ENCODE measurements at places on chromosomes 1 and 21. TPM values are rescaled to one million over a fixed set of nuclear protein-coding genes. Genes with fewer than 3 reads are reported as not detected.

DNA sequence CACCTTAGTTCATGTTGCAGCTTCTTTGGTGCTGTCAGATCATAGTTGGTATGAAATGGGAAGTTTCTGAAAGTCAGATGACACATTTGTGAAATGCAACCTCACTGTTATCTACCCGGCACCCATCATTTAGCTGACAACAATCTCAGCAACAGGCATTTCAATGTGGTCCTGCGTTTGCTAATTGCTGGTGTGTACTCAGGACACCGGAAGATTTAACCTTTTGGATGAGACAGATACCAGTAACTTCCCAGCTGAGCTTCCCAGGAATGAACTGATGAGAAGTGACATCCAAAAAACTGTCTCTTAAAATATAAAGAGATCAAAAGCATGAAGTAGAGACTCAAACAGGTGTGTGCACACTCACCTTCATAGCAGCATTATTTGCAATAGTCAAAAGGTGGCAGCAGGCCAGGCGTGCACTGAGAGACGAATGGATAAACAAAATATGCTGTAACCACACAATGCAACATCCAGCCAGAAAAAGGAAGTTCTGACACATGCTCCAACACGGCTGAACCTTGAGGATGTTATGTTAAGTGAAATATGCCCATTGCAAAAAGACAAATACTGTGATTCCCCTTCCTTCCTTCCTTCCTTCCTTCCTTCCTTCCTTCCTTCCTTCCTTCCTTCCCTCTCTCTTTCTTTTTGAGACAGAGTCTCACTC is 7.9 kb upstream of the CLDN14 start:
- no peaks in the 10 kb centered on the region for H3K27me3 ChIP-seq
- DNase-seq = no peak
- H3K27ac ChIP-seq = no peak overlapping the region
- peaks cover 14% of the 10 kb centered on the region for H3K4me1 ChIP-seq
- no peak overlapping the region for H3K4me3 ChIP-seq

DNA sequence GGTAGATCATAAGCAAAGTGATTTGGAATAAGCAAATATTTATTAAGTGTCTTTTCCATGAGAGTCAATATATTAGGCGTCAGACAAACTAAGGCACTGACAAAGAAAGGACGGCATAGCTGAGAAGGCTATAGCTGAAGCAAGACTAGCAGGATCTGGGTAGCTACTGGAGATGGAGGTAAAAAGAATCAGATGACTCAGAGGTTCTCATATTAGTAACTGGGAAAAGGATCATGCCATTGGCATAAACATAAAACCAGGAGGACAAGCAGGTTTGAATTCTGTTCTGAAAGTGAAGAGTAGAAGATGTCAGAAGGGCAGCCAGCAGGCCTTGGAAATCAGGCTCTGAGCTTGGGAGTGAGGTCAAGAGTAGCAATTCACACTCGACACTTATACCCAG is 531.9 kb downstream of the PTPRC start:
- no peak overlapping the region for H3K27ac ChIP-seq
- DNase-seq = no peak
- H3K27me3 ChIP-seq = no peaks in the 10 kb centered on the region
- H3K4me3 ChIP-seq = no peak overlapping the region
- H3K4me1 ChIP-seq = no peaks in the 10 kb centered on the region
- H3K36me3 ChIP-seq = no peaks in the 10 kb centered on the region

DNA sequence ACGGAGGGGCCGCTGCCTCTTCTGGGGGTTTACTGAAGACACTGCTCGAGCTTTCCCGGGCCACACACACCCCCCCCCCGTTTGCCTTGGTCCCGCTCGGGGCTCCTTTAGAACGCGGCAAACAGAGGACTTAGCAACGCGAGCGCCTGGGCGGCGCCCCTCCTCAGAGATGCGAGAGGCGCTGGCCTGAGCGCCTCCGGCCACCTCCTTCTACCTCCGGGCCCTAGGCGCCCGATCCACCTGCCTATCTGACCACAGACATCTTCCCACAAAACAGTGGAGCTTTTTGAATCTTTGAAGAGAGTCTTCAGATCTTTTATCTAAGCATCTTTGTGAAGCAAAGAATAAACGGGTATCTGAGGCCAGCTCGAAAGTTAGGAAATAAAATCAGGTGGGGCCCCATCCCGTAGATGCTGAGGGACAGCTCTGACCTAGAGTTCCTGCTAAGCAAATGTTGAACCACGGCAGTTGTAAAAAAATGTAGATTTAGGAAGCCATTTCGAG is 436 bp upstream of the TTLL7 start:
- no peak for DNase-seq
- no peaks in the 10 kb centered on the region for H3K36me3 ChIP-seq
- peaks cover 30% of the 10 kb centered on the region for H3K4me1 ChIP-seq

DNA sequence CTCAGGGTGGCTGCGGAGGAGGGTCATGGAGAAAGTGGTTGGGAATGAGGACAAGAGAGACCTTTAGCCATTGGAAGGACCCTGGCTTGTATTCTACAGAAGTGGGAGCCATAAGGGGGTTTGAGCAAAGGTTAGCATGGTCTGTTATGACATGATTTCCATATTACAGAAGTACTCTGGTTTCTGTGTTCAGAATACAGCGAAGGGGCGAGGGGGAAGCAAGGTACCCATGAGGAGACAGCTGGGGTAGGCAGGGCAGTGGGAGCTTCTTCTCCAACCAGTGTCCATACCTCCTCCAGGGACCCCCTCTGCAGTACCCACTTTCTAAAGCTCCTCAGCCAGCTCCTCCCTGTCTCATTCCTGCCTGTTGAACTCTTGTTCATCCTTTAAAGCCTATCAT is 21.9 kb upstream of the KCNE1 start:
- no peak overlapping the region for H3K4me3 ChIP-seq
- no peaks in the 10 kb centered on the region for H3K36me3 ChIP-seq
- H3K27me3 ChIP-seq = no peaks in the 10 kb centered on the region
- no peak overlapping the region for H3K27ac ChIP-seq
- DNase-seq = no peak

The DCDC2B gene
- not detected for total RNA-seq

The PRKCZ gene
- total RNA-seq = 14.5 TPM

The USH2A gene
- not detected for total RNA-seq

The DIPK1A gene
- 5.1 TPM for total RNA-seq

Data from esophagus squamous epithelium (tissue), 5 donors.